Activated CD4-positive, alpha-beta T cell treated with anti-CD3 and anti-CD28 coated beads for 36 hours (primary cell): ENCODE measurements at places on chromosomes 13 and 19. TPM values are rescaled to one million over a fixed set of nuclear protein-coding genes. Genes with fewer than 3 reads are reported as not detected.

KLK14 gene
- total RNA-seq, result 0.69 TPM

SPATA13 gene
- total RNA-seq, result 51.5 TPM

ZNF91 gene
- total RNA-seq, result 45.5 TPM

MAB21L1 gene
- total RNA-seq, result not detected

ZNF665 gene
- 8.7 TPM for total RNA-seq

KRTDAP gene
- not detected for total RNA-seq

SCGB2B2 gene
- 0.41 TPM for total RNA-seq

ITGBL1 gene
- not detected for total RNA-seq

C19orf81 gene
- 1.7 TPM for total RNA-seq

KBTBD7 gene
- total RNA-seq, result 3.7 TPM

EXOSC5 gene
- 32.7 TPM for total RNA-seq
